ENCODE measurements at places on chromosomes 3 and 15.

DNA sequence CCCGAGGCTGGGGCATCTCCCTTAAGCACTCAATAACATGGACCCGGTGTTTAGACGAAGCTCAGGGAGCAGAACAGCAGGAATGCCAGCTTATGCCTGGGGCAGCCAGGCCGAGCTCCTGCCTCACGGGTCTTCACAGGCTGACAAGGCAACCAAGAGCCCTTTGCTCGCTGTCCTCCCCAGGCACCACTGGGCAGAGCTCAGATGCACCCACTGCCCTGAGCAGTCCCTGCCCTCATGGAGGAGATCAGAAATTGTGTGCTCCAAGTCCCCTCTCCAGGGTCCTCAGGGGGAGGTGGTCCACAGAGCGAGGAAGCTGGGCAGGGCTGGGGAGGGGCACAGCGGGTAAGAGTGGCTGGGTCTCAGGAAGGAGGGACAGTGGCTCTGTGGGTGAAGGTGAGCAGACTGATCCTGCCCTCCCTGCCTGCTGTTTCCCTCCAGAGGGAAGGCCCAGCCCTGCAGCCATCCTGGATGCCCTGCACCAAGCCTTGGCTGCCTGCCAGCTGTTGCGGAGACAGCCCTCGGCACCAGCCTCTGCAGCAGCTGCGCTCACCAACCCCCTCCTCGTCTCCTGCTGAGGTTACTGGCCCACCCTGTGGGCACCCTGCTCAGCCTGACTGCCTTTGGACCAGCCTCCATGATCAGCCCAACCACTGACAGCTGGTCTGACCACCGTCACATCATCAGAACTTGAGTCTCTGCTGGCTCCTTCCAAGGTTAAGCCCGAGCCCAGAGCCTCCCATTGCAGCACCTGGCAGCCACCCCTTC lies 21.1 kb upstream of the GP9 start:
- DNase-seq: no peak

- no peak for DNase-seq
These were observed 67.1 kb downstream of the ABHD5 start for GRCh38 chr3:43757666-43758321.

DNA sequence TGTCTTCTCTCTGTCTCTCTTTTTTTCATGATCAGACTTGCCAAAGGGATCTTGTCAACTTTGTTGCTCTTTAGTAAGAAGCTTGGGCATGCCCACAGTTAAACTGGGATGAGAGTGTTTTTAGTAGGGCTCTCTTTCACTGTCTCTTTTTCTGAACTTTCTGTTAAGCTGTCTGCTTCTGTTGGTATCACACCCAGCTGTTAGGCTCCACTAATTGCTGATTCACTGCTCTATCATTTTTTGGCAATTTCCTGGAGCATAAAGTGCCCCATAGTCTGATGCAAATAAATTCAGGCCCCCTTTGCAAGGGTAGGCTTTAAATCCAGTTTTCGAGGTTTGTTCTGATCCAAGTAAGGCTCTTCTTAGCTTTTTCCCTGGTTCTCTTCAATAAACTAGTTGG lies 360.4 kb upstream of the ADAMTS9 start:
- no peak for DNase-seq

DNA sequence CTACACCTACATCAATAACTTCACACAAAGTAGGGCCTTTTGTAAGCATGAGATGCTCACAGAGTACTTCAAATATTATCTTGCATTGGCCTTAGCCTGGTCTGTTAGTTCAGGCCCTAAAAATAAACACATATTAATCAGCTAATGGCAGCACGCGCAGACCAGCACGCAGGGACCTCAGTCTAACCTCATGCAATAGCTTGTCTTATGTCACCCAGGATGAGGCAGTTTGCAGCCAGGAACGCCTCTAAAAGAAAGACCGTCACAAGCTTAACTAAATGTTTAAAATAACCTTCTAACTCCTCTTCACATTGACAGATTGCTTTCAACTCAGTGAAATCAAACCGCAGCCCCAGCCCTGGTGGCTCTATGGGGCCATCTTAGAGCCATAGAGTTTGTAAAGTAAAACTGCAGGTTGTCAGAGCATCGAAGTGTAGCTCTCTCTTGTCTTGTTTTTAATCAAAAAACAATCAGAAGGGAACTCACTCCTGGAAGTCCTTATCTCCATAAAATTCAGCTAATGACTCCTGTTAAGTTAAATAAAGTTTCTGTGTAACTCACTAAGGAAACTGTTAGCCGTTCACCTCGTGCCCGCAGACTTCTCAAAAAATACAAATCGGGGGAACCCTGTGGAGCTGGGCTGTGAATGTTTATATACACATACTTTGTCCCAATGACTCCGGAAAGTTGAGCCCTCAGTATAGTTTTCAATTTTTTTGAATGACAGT lies 212.6 kb downstream of the CDIN1 start:
- DNase-seq: no peak

DNA sequence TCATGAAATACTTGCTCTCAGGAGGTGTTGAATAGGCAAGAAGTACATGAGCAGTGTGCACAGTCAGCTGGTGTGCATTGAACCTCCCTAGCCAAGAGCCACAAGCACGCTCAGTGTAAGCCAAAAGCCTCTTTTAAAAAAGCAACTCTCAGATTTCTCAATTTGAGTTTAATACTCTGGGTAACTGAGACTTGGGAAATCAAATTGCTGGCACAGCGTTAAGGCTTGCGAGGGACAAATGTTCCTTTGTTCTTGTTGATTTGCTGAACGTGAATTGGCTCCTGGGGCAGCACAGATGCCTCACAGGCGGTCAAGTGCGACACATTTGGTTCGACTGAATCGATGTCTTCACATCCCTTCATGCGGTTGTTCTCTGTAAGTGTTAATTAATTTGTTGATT lies at the start of gene FAM240A:
TSS of gene FAM240A (plus strand) at position 202 of the 400 bp plus-strand sequence. CDS start at position 361, 159 bp downstream.
- no peak for DNase-seq

Data from RWPE2 (cell line).